ENCODE measurements at places on chromosomes 2 and 18.

GRCh38 chr2:44753552-44754285 is 187.8 kb upstream of the SIX3 start:
- no peak for DNase-seq

DNA sequence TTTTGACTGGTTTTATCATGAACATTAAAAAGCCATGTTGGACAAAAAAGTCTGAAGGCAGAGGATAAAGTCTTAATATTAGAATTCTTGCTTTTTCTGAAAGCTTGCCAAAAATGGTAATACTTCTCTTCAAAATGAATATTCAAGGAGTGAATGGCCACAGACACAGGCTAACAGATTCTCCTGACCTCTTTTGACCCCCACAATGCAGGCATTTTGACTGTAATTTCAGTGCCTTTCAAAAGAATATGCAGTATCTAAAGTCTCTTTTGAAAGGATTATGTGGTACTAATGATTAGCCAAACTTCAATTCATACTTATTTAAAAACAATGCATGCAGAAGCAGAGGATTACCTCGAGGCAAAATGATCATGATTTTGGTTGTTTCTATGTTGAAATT is 557.8 kb upstream of the GCFC2 start:
- DNase-seq: no peak

DNA sequence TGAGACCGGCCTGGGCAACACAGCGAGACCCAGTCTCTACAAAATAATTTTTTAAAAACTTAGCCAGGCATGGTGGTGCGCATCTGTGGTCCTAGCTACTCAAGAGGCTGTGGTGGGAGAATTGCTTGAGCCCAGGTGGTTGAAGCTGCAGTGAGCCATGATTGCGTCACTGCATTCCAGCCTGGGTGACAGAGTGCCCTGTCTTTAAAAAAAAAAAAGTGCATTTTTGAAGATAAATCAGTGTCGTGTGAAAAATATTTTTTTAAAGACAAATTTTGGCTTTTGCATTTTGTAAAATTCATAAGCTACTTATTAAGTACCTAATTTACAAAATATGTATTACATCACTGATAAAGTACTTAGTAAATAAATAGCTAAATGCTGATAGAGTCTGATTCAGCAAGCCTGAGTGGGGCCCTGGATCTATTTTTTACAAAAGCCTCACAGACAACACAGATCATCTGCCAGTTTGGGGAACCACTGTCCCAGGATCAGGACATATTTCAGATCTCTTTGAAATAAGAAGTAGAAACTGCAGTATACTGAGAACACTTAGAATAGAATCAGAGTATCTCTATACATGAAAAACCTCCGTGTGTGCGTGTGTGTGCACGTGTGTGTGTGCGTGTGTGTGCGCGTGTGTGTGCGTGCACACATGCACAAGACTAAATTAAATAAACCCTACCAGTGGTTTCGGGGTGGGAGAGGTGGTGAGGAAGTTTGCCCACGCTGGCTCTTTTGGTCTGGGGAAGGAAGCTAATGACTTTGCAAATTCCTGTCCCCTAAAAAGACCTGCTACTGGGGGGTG is 61.6 kb downstream of the AAK1 start:
- no peak for DNase-seq

DNA sequence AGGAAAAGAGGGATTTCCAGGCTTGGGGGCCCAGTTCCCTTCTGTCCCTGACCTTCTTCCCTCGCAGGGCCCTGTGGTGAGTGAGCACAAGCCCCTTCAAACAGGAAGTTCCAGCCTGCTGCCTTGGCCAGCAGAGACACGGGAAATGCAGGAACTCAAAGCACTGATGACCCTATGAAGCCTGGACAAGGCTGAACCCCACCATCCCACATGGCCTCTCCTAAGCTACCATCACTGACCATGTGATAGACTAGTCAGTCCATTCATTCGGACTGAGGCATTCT is 196.4 kb downstream of the TNS1 start:
- DNase-seq: no peak

- no peak for DNase-seq
These were observed 162.8 kb downstream of the VAPA start for GRCh38 chr18:10076502-10077030.

GRCh38 chr2:43038034-43038695 is 188.2 kb downstream of the ZFP36L2 start:
- DNase-seq: no peak

- no peak for DNase-seq
These were observed 225.5 kb downstream of the DYSF start for GRCh38 chr2:71678874-71679273.

DNA sequence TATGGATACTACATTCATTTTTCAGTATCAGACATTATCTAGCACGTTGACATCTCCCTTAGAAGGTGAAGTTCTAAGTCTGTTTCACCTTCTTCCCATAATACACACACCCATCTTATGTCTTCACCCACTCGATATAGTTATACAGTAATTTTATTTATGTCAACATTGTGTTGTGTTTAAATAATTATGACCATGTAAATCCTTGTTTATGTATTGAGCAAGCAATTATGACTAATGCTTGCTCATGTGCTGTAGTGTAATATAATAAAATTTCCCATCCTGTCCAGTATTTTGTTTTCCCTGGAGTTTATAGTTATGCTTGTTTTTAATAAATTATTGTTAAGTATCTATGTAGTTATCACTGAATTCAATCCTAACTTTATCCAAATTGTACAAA is 163.2 kb downstream of the MTX2 start:
- no peak for DNase-seq

DNA sequence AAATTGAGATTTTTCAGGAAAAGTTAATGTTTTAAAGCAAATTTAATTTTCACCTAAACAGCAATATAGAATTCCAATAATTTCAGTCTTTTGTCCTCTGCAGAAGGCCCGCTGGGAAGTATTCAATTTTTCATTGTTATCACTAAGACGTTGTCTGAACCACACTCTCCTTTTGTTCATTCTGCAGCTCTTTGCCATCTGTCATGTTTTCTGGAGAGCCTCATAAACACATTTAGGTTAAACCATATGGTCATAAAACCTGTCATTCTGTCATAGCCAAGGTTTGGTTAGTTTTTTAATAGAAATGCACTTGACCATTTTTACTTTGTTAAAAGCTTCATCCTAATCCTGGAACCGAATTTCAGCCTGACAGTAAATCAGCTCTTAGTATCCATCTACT is 54.0 kb upstream of the PGAP1 start:
- DNase-seq: no peak

GRCh38 chr18:40017021-40017420 is 1938.0 kb upstream of the PIK3C3 start:
- no peak for DNase-seq

DNA sequence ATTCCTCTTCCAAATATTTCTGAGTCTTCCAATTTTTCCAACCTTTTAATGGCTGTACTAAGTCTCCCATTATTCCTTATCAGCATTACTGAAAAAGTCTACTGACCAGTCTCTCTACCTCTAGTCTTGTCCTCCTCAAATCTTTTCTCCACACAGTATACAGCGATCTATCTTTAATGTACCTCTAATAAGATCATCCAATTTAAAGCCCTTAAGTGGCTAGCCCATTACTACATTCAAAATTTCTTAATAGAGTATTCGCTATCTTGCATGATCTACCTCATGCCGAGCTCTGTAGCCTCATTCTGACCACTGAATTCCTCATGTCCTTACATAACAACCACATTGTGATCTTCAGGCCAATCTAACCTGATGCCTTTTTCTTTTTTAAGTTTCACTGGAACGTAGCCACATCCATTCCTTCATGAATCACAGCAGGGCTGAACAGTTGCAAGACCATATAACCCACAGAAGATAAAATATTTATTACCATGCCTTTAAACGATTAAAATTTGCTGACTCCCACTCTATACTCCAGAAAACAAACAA is 57.9 kb downstream of the SLC66A3 start:
- no peak for DNase-seq
